ENCODE measurements at places on chromosomes 3 and 15.

DNA sequence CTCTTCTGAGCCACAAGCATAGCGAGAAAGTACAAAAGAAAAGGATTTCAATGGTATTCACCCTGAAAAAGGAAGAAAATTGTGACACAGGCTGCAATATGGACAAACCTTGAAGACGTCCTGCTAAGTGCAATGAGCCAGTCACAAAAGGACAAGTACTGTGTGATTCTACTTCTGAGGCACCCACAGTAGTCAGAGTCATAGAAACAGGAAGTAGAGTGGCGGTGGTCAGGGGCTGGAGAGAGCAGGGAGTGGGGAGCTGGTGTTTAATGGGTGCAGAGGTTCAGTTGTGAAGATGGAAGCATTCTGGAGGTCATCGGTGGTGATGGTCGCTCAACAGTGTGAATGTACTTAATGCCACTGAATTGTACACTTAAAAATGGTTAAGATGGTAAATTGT lies 180.5 kb downstream of the APBA2 start:
- DNase-seq, result no peak

- no peak for DNase-seq
Measured at GRCh38 chr3:106033654-106034053, 164.8 kb upstream of the CBLB start.

DNA sequence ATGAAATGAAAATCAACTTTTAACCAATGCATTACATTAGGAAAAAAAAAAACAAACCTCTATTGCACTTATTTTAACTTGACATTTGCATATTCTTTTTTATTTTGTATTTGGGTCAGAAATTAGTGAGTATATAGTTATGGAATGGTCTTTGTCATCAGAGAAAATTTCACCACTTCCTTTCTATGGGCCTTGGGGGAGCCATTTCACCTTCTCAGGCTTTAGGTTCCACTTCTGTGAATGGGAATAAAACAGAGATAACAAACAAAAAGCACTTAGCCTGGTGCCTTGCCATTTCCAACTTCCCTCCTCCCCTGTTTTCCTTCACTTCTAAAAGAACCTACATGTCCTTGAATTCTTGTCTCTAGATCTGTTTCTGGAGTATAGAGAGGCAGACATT lies 168.0 kb upstream of the STT3B start:
- DNase-seq, result no peak

- DNase-seq, result no peak
Measured at GRCh38 chr3:143514109-143514508, 334.2 kb downstream of the SLC9A9 start.

- no peak for DNase-seq
Measured at GRCh38 chr3:117263270-117263669, 553.7 kb downstream of the TUSC7 start.

GRCh38 chr15:59350421-59350732 lies 22.3 kb downstream of the MYO1E start:
- DNase-seq, result no peak

DNA sequence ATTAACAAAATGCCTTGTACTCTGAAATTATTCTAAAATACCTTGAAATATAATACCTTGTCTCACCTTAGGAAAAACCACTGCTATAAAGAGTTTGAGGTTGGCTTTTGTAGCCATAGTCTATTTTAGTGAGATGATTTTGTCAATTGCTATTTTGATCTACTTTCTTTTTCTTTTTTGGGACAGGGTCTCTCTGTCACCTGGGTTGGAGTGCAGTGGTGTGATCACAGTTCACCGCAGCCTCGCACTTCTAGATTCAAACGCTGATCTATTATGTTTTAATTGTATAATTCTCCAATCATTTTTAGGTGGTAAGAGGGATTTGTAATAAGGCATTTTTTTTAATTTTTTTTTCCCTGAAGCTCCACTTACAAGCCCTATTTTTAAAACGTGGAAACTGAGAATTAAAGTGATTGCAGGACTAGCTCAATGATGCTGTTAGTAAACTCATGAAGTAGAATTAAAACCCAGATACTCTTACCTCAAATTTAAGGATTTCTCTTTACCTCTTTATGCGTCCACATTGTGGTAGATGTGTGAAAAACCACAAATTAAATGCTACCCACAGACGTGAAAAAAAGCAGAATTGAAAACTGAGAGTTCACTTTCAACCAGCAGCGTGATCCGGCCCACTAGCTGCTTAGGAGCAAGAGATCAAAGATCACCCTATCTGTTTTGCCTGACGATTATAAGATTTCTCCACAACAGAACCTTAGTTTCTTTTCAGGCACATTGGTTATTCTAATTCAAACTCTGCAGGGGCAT lies 384.2 kb downstream of the CGGBP1 start:
- no peak for DNase-seq

GRCh38 chr3:136728473-136728872 lies 23.7 kb downstream of the STAG1 start:
- DNase-seq, result no peak

DNA sequence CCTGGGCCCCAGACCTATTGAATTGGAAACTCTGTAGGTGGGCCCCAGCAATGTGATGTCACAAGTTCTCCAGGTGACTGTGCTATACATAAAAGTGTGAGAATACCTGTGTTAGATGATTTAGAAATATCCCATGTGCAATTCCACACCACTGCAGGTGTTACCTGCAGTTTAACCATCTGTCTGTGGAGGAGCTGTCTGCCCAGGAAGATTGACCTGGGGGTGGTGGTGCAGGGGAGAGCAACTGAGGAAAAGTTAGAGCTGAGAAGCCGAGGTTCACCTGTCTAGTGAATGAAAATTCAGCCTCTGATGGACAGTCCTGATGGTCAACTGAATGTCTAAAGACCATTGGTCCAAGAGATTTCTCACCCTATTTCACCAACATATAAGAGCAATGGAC lies 132.2 kb upstream of the SLC24A5 start:
- no peak for DNase-seq

DNA sequence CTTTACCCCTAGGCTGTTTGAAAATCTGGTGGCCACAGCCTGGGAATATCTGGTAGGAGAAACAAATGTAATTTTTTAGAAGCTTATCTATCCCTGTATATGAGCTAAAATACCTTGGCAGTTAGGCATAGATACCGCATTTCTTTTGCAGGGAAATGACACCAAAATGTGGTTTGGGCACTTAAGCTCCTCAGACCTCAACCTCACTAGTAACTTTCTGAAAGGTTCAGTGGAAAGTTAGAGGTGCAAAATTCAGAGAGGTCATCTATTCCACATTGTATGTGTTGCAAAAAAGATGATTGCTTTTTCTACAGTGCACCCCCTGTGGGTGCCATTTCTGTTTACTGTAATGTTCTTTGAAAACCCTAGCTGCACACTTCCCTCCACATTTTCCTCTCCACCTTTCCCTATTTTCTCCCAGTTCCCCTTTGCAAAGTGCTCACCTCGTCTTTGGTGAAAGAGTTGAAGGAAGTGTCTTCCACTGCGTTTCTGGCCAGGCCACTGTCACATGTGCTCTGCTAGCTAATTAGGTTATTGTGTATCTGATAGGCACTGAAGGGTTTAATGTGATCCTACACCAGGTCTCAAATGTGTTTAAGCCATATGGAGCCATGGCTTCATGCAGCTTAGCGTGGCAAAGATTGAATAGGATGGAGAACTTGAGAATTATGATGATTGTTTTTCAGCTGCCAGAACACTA lies 1.3 kb downstream of the SACM1L start:
- no peak for DNase-seq

- no peak for DNase-seq
Measured at GRCh38 chr3:178537122-178537705, 978 bp downstream of the KCNMB2 start.

DNA sequence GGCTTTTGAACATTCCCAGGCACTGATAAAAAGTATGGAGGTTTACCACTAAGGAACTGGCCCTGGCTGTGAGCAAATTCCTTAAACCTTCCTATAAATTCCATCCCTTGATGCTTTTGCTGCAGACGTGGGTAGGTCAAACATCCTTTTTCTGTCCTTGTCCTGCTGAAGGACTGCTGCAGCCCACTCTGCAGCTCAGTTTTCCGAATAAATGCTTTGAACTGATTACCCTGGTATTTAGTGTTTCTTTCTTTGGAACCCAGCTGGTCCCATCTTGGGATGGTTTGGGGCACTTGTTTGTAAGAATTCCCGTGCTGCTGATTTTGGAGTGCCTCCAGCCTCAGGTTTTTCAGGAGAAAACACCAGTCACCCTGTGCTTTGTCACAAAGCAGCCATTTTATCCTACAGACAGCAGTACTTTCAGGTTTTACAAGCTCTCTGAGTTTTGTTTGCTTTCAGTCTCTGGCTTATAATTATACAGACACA lies 815.9 kb downstream of the VGLL3 start:
- no peak for DNase-seq

DNA sequence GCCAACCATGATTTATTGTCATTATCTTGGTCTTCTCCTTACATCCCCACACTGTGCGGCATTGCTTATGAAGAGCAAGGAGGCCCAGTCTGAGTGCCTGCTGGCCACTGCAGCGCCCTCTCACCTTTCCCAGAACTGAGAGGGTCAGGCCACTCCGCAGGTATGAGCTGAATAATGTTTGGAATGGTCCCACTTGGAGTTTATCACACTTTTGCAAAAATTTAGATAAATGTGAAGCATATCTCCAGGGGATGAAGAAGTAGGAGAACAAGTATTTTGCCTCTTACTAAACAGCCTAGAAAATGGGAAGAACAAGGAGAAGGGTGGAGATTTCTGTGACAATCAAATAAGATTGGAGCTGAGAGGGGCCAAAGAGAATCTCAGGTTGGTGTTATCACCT lies 74.4 kb upstream of the GSK3B start:
- DNase-seq, result no peak

Measured in stimulated activated CD8-positive, alpha-beta memory T cell treated with anti-CD3 and anti-CD28 coated beads, Interleukin-15, amount 100 ng/mL, for 24 hours (primary cell).